ENCODE measurements at places on chromosomes 1 and 21. TPM values are rescaled to one million over a fixed set of nuclear protein-coding genes. Genes with fewer than 3 reads are reported as not detected.

Gene CCDC27
- total RNA-seq = not detected

Gene CYP2J2
- 2.9 TPM for total RNA-seq

Gene IQCC
- total RNA-seq = 3.8 TPM

Gene WNT2B
- 165 TPM for total RNA-seq

Gene CCDC185
- not detected for total RNA-seq

Gene VASH2
- 43.8 TPM for total RNA-seq

Gene ZBTB8A
- 14.8 TPM for total RNA-seq

Gene RORC
- not detected for total RNA-seq

Gene KPRP
- not detected for total RNA-seq

Gene CLDN14
- total RNA-seq = not detected

Data from mesothelial cell of epicardium (in vitro differentiated cells).